ENCODE measurements at places on chromosomes 12 and 14. TPM values are rescaled to one million over a fixed set of nuclear protein-coding genes. Genes with fewer than 3 reads are reported as not detected.

KCNJ8 gene
- 4.4 TPM for total RNA-seq

KLRB1 gene
- not detected for total RNA-seq

LBHD2 gene
- total RNA-seq: not detected

PACS2 gene
- 168 TPM for total RNA-seq

CCDC177 gene
- total RNA-seq: 8.8 TPM

RHEBL1 gene
- 0.63 TPM for total RNA-seq
